T follicular helper cell (primary cell): ENCODE measurements at places on chromosomes 11 and 22.

DNA sequence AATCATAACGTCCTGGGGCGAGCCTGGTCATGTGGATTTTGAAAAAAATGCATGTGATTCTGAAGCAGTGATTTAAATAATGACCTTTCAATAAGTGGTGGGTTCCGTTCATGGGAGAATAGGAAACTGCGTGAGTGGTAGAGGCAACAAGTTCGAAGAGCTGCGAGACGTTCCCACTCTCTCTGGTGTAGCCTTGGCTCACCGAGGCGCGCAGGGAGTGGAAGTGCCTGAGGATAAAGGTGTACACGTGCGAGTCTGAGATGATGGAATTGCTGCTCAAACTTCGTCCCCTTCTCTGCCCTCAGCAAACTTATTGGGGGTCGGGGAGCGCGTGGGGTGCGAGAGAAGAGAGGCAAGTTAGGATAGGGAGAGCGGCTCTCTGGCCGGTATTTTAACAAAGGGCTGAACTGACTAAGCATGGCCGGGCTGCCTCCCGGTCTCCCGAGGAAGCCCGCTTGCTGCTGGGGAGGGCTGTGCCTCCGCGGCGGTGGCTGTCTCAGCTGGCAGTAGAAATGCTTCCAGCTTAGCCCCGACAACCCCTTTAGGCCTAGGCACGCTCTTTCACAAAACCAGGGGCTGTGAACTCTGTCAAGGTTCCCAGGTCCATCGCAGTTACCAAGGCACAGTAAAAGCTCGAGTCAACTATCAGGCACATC is 875 bp upstream of the STT3A start:
- peak; percentile 9 for DNase-seq

DNA sequence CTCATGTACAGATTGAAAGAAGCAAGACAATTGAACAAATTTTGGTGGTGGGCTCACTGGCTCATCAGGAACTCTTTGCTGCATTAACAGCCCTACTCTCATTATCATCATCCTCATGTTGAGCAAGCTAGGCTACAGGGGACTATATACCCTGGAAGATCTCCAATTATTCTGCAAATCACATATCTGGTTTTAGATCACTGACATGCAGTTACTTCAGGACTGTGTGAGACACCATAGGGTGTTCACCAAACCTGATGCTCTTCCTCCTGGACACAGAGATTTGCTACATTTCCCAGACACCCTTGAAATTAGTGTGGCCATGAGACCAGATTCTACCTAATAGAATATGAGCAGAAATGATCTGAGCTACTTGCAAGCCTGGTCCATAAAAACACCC is 23.0 kb upstream of the ME3 start:
- no peak for DNase-seq

DNA sequence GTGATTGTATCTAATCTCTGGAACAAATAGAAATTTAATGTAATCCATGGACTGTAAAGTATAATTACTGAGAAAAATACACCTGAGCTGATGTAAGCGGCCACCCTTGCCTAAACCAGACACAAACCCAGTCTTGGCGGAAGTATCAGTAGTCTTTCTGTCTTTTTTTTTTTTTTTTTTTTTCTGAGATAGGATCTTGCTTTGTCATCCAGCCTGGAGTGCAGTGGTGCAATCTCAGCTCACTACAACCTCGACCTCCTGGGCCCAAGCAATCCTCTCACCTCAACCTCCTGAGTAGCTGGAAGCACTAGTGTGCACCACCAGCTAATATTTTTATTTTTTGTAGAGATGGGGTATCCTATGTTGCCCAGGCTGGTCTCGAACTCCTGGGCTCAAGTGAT is 5.5 kb upstream of the CXCR5 start:
- DNase-seq, result no peak

- DNase-seq, result no peak
These were observed 12.0 kb upstream of the GAB2 start for GRCh38 chr11:78429660-78430059.

DNA sequence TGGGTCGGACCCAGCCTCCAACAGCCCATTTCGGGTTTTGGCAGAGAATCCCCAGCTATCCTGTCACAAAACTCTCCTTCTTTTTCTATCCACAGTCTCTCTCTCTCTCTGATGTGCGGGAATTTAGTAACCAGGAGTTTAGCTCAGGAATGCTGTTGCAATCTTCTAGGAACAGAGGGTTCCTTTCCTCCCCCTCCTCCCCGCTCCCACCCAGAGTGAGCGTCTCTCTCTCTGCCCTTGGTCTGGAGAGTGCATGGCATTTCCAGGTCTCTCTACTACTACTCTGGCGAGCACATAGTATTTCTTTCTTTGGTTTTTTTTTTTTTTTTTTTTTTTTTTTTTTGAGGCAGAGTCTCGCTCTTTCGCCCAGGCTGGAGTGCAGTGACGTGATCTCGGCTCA is 17.7 kb downstream of the APIP start:
- no peak for DNase-seq

- no peak for DNase-seq
These were observed 529.4 kb downstream of the TBC1D22A start for GRCh38 chr22:47291565-47292495.

DNA sequence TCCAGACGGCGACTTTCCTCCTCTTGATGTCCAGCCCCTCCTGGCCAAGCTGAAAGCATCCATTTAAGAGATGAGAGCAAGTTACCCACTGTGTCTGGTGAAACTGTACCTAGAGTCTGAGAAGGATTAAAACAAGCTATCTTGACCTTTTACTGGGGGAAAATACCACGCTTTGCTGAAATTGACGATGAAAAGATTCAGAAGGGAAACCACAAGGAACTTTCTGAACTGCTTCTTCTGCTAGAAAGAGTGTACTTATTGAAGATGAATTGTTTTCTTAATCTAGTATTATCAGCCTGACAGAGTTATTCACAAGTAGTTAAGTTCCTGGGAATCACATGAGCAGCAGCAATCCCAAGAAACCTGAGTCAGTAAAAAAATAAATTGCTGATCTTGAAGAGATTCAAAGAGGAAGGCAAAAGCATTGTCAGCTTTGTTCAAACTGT is 13.1 kb upstream of the MS4A6A start:
- DNase-seq, result no peak
